ENCODE measurements at places on chromosomes 6 and 20.

DNA sequence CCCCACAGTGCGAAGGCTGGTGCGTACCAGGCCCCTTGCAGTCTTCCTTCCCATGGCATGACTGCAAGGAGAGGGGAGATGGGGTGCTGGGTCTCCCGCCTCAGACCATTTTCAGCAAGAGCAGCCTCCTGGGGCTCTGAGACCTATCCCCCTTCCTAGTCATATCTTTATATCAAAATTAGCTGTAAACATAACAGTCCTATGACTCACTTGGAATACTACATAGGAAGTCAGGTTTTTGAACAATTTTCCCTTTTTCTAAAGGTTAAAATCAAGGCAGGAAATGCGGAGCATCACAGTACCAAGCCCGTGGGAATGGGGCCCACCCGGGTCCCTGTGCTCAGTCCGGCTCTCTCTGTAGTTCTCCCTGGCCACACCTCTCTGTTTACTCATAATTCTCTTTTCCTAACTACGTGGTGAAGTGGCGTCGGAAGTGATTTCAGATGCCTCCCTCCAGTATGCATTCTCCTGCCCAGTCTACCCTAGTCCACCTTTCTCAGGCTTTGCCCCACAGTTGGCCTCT lies 109.8 kb upstream of the TMEM170B start:
- no peak for DNase-seq

- no peak for DNase-seq
Measured at GRCh38 chr20:2276015-2276414, 19.8 kb upstream of the TGM3 start.

DNA sequence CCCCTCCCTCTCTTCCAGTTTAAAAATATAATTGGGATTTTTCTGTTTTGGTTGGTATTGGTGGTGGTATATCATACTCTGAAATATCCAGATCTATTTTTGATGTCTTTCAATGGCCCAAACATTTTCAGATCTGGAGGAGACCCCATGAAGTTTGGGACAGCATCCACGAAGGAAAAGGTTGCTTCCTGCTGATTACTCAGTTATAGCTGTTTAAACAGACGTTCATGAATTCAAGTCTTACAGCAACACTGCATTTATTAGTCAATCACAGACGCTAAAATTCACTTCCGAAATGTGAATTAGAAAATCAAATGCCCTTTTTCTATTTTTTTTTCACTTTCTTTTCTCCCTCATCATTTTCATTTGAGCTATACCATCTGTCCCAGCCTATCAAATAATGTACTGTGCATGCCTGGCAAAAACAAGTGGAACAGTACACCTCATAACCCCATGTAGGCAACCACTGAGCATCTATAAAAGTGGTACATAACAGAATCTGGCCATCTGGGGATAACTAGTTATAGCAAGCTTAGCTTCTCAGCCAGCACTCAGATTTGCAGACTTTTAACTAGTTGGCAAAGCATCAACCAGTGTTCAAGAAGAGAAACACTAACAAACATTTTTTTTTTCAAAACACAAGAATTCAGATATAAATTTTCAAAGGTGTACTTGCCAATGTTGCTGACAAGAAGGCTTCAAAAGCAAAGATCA lies 124.5 kb downstream of the HIVEP2 start:
- DNase-seq: peak; percentile 17

GRCh38 chr6:26104457-26105108 lies 17.4 kb downstream of the HFE start:
- no peak for DNase-seq

DNA sequence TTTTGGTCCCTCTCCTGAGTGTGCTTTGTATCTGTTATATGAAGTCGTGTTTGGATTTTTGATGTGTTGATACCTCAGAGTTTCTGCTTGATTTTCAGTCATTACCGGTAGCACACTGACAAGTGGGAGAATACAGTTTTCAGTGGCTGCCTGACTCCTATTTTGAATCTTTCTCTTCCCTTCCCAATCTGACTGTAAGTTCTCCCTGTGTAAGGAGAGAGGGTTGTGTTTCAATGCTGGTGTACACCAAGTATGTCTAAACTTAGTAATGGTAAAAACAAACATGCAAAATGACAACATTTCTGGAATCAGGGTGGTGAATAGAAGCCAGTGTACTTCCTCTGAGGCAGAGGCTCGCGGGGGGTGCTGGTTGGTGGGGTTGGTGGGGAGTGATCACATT lies 103.4 kb downstream of the HIVEP1 start:
- DNase-seq: peak; percentile 38
